CD4-positive, alpha-beta T cell treated with Interleukin-4 for 4 hours (primary cell): ENCODE measurements at places on chromosomes 7 and 10.

DNA sequence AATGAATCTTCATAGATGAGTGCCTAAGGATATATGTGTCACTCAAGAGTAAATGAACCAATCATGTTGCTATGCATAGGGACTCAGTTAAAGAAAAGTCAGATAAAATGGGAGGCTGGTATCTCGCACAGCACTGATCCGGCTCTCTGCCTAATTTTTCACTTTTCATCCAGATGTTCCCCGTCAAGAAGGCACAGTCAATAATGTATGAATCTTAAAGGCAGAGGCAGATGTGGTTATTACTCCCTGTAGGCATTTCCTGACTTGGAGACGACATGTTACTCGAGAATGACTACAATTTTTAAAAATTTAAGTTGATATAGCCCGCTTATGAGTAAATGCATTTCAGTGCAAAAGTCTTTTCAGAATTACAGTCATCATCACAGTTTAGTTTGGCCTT, 113.6 kb downstream of the TBXAS1 start:
- DNase-seq = no peak

DNA sequence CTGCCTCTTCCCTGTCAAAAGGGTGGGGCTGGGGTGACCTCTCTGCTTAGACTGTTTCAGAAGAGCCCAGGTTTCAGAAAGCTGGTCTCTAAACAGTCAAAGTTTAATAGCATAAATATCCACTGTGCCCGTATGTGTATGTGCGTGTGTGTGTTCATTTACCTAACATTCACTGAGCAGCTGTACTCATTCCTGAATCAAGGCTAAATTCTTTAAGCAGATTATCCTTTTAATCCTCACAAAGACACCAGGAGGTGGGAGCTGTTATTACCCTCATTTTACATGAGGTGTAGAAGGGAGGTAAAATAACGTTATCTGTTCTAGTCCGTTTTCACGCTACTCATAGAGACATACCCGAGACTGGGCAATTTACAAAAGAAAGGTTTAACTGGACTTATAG, 72.2 kb downstream of the RSU1 start:
- DNase-seq = no peak

GRCh38 chr10:83603708-83604107, 535.6 kb upstream of the GHITM start:
- no peak for DNase-seq

DNA sequence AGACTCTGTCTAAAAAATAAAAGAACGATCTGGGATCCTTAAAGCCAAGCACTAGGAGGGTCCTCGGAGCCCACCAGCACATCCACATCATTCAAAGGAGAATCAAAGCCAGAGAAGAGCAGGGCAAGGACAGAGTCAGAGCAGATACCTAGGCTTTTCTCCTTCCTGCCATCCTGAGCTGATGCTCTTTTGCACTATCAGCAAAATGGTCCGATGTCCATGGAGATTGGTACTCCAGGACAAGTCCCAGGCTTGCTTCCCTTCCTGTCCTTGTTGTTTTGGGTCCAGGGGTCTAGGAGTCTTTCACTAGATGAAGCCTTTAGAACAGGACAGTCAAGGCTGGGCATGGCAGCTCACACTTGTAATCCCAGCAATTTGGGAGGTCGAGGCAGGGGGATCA, 58.0 kb upstream of the ELN start:
- no peak for DNase-seq

DNA sequence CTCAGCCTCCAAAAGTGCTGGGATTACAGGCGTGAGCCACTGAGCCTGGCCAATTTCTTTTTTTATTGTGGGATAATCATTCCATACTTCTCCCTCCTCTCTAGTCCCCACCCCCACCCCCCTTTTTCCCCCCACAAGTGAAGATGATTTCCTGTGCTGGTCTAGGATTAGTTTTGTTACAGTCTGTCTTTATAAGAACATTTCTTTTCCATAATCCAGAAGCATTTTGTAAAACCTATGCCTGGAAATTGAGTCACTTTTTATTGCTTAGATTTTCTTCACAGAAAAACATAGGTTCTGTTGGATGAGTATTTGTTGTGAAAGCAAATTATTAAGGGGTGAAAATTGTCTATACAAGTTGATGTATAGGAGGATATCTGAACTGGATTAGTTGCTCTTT, 98.9 kb downstream of the KAT6B start:
- no peak for DNase-seq

GRCh38 chr10:33271969-33272583, 62.4 kb downstream of the NRP1 start:
- DNase-seq = no peak

- DNase-seq = no peak
These were observed 30.5 kb downstream of the CTNNA3 start for GRCh38 chr10:67665491-67665890.

DNA sequence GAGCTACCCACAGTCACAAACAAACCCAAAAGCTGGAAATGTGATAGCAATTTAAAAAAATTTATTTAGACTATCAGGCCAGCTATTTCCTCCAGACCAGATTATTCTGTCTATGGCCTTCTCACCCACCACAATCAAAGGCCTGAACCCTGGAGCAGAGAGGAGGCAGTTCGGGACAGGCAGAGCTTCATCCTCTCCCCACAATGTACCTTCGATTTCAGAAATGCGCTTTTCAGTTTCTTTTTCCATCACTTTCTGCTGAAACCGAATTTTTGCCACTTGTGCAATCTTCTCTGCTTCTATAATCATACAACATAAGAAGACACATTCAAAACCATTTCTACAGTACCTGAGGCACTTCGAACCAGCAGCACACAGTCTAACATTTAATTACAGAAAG, 29.9 kb downstream of the ERLIN1 start:
- no peak for DNase-seq

DNA sequence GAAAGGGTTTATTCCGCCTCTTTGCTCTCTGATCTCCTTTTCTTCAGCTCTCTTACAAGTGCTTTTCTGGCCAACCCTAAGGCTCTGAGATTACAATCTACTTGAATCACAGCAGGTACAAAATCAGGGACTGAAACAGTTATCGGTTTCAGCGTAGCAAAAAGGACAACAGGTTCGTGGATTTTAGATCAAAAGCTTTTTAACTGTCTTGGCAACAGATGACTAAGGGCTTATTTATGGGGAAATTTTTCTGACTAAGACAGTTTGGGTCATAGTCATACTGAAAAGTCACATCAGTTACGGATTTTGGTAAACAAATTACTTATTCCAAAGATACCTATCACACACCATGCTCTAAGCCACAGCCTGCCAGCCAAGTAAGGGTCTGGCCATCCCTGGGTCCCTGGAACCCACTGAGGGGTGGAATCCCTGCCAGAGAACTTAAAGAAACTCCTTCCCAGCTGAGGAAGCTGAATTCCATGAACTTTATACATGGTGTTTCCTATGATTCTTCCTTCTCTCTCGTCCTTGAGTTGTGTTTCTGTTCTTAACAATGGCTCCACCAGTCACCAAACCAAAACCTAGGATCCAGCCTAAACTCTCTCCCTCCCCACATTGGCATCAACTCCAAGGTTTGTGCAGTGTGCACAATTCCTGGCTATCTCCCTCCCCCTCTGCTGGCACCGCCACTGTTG, 169.3 kb downstream of the FAM107B start:
- peak; percentile 93 for DNase-seq

- no peak for DNase-seq
These were observed 203.0 kb downstream of the CCSER2 start for GRCh38 chr10:84531396-84531795.

GRCh38 chr10:93147281-93147680, 73.6 kb downstream of the CYP26A1 start:
- DNase-seq = no peak

DNA sequence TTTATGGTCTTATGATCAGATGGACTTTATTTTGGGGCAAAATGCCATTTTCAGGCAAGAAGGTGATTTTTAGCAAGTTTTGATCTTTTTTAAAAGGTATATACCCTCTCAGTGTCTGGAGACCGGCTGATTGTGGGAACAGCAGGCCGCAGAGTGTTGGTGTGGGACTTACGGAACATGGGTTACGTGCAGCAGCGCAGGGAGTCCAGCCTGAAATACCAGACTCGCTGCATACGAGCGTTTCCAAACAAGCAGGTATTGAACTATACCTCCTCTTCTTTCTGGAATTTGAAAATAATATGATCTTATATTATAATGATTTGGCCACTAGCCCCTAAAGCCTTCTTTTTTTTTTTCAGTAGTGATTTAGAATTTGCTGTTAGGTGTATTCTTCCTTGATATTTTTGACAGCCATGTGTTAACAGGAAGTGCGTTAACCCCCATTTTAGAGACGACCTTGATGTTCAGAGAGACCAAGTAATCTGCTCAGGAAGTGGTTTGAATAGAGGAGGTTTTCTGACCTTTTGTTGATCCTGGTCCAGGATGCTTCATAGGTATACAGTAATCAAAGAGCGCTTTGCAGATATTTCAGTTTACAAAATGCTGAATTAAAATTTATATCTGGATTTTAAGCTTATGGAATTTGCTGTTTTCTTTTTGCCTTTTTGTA, 6.2 kb downstream of the BUB3 start:
- peak; percentile 70 for DNase-seq

GRCh38 chr10:8181496-8182157, 127.1 kb downstream of the GATA3 start:
- DNase-seq = no peak

DNA sequence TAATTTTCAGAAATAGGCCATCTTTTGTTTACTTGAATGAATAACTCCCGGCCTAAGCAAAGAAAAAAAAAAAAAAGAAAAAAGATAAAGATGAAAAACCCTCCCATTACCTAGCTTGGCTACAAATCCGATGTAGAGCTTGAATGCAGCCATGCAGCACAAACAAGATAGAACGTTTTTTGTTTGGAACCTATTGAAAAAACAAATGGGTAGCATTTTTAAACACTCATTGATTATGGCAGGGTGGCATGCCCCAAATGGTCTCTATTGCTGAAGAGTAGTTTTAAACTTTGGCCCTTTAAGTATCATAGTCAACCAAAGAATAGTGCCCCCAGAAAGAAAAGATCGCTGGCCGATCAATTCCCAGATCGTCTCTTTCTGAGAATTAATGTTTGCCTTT, 84.4 kb downstream of the VTI1A start:
- DNase-seq = no peak

DNA sequence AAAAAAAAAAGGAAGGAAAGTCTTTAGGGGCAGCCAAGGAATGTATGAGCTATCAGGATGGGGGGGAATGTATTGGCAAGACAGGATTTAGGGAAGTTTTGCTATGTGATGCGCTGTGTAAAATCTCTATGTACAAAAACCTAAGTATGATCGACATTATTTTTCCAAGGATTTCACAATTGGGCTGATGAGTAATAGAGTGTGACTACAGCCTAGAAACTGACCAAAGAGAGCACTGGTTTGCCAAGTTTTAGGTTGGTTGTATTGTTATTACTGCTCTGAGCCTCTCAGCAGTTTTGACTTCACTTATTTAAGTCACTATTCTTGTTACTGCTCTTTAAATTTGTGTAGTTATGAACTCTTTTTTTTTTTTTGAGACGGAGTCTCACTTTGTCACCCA, 107.3 kb downstream of the NRCAM start:
- DNase-seq = no peak

- no peak for DNase-seq
These were observed 18.6 kb upstream of the MEST start for GRCh38 chr7:130473289-130473688.

GRCh38 chr7:101122933-101123702, 3.8 kb upstream of the SERPINE1 start:
- no peak for DNase-seq

- DNase-seq = no peak
These were observed 42.6 kb downstream of the FAM20C start for GRCh38 chr7:234708-235553.

GRCh38 chr7:24609570-24609969, 36.3 kb downstream of the PALS2 start:
- no peak for DNase-seq

- DNase-seq = no peak
These were observed 21.3 kb downstream of the CDK14 start for GRCh38 chr7:90617442-90617841.

- no peak for DNase-seq
These were observed 210.5 kb downstream of the CHCHD3 start for GRCh38 chr7:132871419-132871818.

GRCh38 chr10:61897671-61898434, 3.6 kb upstream of the ARID5B start:
- DNase-seq = no peak

- no peak for DNase-seq
These were observed 559 bp downstream of the VTI1A start for GRCh38 chr10:112447620-112447928.

- DNase-seq = no peak
These were observed 50.5 kb downstream of the PRF1 start for GRCh38 chr10:70551971-70552422.

- DNase-seq = no peak
These were observed 51.3 kb downstream of the PFKP start for GRCh38 chr10:3118641-3119091.

DNA sequence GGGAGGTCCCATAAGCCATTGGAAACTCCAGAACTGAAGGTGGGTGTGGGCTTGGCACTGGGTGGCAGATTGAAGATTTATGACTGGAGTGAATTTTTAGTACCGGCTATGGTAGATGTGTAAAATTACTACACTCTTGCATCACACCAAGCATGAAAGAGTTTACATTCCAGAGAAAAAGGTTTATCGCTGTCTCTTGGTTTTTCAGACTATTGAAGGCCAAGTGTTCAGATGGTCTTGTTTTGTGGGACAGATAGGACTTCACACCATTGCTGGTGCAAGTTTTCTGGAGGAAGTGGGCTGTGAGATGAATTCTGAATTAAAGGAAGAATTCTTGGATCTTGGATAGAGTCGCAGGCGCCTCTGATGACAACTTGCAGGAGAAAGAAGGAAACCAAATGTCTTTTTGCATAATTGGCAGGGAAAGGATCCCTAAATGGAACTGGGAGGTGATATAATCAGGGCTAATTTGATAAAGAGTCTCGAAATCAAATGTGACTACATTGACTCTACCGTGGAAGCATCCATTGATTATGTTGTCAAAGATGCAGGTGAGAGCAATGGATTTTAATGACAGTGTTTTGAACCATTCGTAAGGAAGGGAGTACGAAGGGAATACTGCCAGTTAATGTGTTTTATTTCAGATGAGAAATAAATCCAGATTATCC, 14.2 kb upstream of the NMT2 start:
- no peak for DNase-seq

- DNase-seq = no peak
These were observed 17.4 kb upstream of the PRKAG2 start for GRCh38 chr7:151894111-151895007.

- no peak for DNase-seq
These were observed 55.6 kb downstream of the ARHGAP22 start for GRCh38 chr10:48549236-48549635.

GRCh38 chr10:124493214-124493882, 31.7 kb downstream of the LHPP start:
- DNase-seq = no peak

GRCh38 chr7:16985621-16986020, 103.8 kb upstream of the AGR3 start:
- DNase-seq = no peak

- no peak for DNase-seq
These were observed 33.5 kb upstream of the AUTS2 start for GRCh38 chr7:69564454-69565417.

GRCh38 chr10:95792874-95793285, 36.9 kb downstream of the ENTPD1 start:
- no peak for DNase-seq

- no peak for DNase-seq
These were observed 19.7 kb downstream of the CHAT start for GRCh38 chr10:49633327-49634068.
